ENCODE measurements at places on chromosomes 1 and 21.

GRCh38 chr1:228496494-228496893 is 9.3 kb downstream of the RNF187 start:
- H3K36me3 ChIP-seq: peaks cover 4% of the 10 kb centered on the region
- H3K27ac ChIP-seq: no peak overlapping the region
- DNase-seq: no peak
- no peak overlapping the region for H3K4me3 ChIP-seq
- peaks cover 3% of the 10 kb centered on the region for H3K4me1 ChIP-seq

DNA sequence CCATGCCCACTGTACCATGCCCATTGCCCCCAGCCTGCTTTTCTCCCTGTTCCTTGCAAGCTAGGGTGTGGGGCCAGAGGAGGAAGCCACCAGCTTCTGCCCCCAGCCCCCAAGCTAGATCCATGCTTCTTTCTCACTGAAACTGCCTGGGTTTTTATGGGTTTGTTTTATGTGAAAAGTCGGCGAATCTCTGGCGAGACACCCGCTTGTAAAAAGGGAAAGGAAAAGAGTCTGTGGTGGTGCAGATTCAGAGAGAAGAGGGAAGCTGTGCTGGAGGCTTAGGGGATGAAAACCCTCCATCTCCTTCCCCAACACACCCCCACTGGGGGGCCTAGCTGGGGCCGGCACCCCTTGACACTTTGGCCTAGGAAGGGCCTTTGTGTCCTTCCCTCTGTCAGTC is 26.2 kb downstream of the GRHL3 start:
- peaks cover 6% of the 10 kb centered on the region for H3K27me3 ChIP-seq
- H3K27ac ChIP-seq: no peak overlapping the region
- DNase-seq: no peak
- no peak overlapping the region for H3K4me3 ChIP-seq
- no peaks in the 10 kb centered on the region for H3K4me1 ChIP-seq
- no peaks in the 10 kb centered on the region for H3K36me3 ChIP-seq

- DNase-seq: no peak
- no peak overlapping the region for H3K4me3 ChIP-seq
- no peaks in the 10 kb centered on the region for H3K36me3 ChIP-seq
Measured at GRCh38 chr1:94560333-94560732, 18.8 kb upstream of the F3 start.

- no peaks in the 10 kb centered on the region for H3K27me3 ChIP-seq
- H3K4me1 ChIP-seq: peaks cover 13% of the 10 kb centered on the region
- no peak overlapping the region for H3K4me3 ChIP-seq
Measured at GRCh38 chr1:15911927-15912326, 64.0 kb downstream of the ZBTB17 start.

DNA sequence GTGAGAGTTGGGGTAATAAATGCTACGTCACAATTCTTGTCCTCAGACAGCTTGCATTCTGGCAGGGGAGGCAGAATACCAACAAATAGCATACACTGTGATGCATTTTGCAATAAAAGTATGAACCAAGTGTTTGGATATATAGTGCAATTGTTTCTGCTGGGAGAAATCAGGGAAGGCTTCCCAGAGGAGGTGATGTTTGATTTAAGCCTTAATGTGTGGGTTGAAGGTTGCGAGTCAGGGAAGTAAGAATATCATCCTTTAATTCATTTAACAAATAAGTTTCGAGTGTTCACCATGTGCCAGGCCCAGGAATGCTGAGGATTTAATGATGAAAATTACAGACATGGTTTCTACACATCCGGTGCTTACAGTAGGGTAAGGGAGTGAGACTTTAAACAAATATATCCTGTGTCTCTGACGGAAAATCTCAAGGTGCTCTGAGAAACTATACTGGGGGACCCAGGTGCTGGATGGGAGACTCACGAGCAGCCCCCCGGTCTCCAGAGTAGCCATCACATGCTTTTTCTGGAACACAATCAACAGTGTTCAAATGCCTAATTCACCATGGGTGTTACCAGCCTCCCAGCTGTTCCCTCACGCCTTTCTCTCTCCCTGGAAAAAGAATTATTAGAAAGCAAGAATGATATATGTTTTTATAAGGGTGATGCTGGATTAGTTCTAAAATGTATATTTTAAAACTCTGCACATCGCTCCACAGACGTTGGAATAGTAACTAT is 31.7 kb downstream of the RASSF5 start:
- no peak for DNase-seq
- no peaks in the 10 kb centered on the region for H3K27me3 ChIP-seq
- H3K4me3 ChIP-seq: no peak overlapping the region
- no peaks in the 10 kb centered on the region for H3K36me3 ChIP-seq
- no peaks in the 10 kb centered on the region for H3K4me1 ChIP-seq
- H3K27ac ChIP-seq: no peak overlapping the region

- no peak for DNase-seq
- H3K27me3 ChIP-seq: no peaks in the 10 kb centered on the region
- H3K4me3 ChIP-seq: no peak overlapping the region
- H3K27ac ChIP-seq: no peak overlapping the region
- H3K4me1 ChIP-seq: no peaks in the 10 kb centered on the region
Measured at GRCh38 chr1:109331113-109331512, 24.3 kb upstream of the MYBPHL start.

DNA sequence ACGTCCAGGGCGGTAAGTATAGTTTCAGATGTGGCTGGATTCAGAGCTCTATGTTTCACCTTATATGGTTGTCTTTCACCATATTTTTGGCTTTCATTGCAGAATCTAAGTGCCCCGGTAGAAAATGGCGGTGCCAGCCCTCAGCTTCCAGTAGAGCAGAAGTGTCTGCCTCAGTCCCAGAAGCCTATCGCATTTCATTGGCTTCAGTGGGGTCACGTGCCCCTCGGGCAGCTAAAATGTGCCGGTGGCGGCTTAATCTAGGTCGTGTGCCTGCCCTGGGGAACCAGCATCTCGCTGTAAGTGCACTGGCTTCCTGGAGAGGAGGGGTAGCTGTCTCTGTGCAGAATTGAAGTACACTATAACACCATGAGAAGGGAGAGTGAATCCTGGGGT is 107.4 kb upstream of the MAGI3 start:
- no peak for DNase-seq
- no peak overlapping the region for H3K27ac ChIP-seq
- no peak overlapping the region for H3K4me3 ChIP-seq
- no peaks in the 10 kb centered on the region for H3K36me3 ChIP-seq
